ENCODE measurements at places on chromosomes 2 and 18.
A peak's percentile ranks its signal among the peaks of the same experiment; 100 is the strongest.

GRCh38 chr2:120629241-120629895 is 106.3 kb upstream of the GLI2 start:
- no peak for DNase-seq

- no peak for DNase-seq
Measured at GRCh38 chr18:42649331-42650035, 466.0 kb downstream of the RIT2 start.

DNA sequence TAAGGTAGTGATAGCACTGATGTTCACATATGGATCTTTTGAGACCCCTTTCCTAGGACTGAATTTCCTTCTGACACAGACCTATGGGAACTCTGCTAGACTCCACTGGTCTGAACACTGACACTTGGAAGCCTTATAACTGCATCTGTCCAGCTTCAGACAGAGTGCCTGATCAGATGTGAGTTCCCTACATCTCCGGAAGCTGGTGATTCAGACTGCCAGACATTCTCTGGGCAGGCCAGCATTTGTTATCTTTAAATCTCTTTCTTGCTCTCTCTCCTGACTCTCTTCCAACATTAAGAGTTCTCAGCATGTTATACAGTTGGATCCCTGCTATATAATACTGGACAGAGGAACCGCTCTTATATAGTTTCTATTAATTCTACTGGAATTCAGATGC is 408.5 kb downstream of the ZEB2 start:
- no peak for DNase-seq

GRCh38 chr2:223563462-223563861 is 38.7 kb downstream of the SCG2 start:
- peak; percentile 41 for DNase-seq

GRCh38 chr2:75525434-75526310 is 35.1 kb downstream of the EVA1A start:
- no peak for DNase-seq

GRCh38 chr2:129847043-129847442 is 132.4 kb upstream of the RAB6C start:
- no peak for DNase-seq

GRCh38 chr2:140529706-140530105 is 1601.1 kb downstream of the LRP1B start:
- DNase-seq: no peak

DNA sequence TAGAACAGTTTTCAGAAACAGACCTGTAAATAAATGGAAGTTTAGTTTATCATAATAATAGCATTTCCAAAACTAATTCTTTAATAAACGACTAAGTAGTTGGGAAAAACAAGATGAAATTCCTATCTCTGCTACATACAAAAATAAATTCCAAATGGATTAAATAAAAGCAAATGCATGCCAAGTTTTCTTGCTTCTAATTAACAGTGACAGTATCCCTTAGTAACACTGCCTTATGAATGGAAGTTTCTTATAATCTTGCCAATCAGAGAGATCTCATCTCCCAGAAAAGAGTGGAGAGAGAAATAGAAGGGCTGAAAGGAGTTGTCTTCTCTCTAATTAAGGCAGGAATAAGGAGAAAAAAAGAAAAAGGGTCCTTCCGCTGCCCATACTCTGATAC is 133.9 kb downstream of the GFPT1 start:
- DNase-seq: no peak

- no peak for DNase-seq
Measured at GRCh38 chr2:231168460-231169139, 29.8 kb upstream of the ARMC9 start.
